ENCODE measurements at places on chromosomes 7 and 10.

- no peak for DNase-seq
These were observed 135.0 kb downstream of the CDH23 start for GRCh38 chr10:71531485-71532446.

GRCh38 chr7:2142386-2142785 is 90.4 kb downstream of the MAD1L1 start:
- DNase-seq: no peak

- peak; percentile 68 for DNase-seq
These were observed 1.7 kb downstream of the DPY19L1 start for GRCh38 chr7:35035511-35035961.

DNA sequence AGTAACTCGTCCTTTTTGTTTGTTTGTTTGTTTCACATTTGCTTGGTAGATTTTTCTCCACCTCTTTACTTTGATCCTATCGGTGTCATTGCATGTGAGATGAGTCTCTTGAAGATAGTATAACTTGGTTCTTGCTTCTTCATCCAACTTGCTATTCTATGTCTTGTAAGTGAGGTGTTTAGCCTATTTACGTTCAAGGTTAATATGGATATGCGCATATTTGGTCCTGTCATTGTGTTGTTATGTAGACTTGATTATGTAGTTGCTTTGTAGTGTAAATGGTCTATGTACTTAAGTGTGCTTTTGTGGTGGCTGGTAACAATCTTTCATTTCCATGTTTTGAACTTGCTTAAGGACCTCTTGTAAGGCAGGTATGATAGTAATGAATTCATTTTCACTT is 192.8 kb upstream of the MAGI2 start:
- no peak for DNase-seq

DNA sequence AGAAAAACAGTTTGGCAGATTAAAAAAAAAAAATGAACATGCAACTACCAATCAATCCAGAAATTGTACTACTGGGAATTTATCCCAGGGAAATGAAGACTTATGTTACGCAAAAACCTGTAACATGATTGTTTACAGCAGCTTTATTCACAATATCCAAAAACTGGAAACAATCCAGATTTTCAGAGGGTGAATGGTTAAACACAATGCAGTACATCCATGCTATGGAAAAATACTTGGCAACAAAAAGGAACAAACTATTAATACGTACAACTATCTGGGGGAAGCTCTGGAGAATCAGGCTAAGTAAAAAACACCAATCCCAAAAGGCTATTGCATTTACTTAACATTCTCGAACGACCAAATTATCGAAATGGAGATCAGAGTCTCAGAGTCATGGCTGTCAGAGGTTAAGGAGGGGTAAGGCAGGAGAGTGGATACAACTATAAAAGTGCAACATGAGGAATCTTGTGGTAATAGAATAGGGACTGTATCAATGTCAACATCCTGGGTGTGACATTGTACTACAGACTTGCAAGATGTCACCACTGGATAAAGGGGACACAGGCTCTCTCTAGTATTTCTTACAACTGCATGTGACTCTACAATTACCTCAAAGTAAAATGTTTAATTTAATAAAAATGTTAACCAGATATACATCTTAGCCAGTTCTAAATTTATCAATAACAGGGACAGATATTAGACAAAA is 21.5 kb upstream of the RUFY2 start:
- DNase-seq: no peak

DNA sequence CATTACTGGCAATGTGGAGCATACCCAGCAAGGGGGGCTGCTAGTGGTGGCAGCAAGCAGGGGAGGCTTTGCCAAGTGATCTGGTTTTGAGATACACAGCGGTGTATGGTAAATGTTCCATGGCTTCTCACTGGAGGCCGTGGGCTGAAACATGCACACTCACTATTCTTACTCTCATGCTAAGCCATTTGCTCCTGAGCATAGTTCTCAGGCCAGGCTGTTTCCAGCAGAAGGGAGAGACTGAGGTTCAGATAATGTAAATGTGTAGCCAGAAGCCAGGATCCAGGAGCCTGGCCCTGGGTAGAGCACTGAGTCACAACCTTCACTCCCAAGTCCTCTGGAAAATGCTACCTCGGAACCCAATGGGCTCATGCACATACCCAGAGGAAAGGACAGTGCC is 757.9 kb downstream of the GRID1 start:
- no peak for DNase-seq

DNA sequence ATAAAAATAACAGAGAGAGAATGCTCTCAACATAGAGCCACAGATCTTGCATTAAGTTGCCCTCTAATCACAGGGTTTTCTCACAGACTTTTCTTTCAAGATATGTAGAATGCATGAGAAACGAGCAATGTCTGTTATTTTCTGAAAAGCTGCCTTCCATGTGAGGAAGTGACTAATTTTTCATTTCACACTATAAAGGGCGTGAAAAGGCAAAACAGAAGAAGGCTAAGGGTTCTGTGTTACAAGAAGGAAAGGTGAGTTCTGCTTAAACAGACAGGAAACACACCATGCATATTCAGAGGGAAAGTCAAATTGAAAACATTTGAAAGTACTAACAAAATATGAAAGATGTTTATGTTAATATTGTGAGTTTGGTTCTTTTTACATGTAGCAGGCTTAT is 189.2 kb downstream of the SEMA3D start:
- DNase-seq: no peak

- DNase-seq: no peak
These were observed 118.6 kb upstream of the PRSS58 start for GRCh38 chr7:142376356-142376997.

- DNase-seq: no peak
These were observed 3.2 kb downstream of the PYROXD2 start for GRCh38 chr10:98411768-98412167.

GRCh38 chr10:113030453-113030852 is 80.4 kb downstream of the TCF7L2 start:
- DNase-seq: no peak

DNA sequence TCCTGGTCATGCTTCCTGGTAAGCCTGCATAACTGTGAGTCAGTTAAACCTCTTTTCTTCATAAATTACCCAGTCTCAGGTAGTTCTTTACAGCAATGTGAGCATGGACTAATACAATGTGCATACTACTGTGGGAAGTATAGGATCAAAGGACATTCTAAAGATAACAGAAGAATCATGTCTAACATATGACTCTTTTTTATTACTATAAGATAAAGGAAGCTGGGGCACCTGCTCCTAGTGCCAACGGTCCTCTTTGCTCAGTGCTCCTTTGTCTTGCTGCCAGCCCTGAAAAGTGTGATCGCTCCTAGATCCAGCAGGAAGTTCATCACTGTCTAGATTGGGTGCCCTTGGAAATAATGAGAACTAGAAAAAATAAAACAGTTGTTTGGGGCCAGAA is 143.3 kb upstream of the NOBOX start:
- no peak for DNase-seq

DNA sequence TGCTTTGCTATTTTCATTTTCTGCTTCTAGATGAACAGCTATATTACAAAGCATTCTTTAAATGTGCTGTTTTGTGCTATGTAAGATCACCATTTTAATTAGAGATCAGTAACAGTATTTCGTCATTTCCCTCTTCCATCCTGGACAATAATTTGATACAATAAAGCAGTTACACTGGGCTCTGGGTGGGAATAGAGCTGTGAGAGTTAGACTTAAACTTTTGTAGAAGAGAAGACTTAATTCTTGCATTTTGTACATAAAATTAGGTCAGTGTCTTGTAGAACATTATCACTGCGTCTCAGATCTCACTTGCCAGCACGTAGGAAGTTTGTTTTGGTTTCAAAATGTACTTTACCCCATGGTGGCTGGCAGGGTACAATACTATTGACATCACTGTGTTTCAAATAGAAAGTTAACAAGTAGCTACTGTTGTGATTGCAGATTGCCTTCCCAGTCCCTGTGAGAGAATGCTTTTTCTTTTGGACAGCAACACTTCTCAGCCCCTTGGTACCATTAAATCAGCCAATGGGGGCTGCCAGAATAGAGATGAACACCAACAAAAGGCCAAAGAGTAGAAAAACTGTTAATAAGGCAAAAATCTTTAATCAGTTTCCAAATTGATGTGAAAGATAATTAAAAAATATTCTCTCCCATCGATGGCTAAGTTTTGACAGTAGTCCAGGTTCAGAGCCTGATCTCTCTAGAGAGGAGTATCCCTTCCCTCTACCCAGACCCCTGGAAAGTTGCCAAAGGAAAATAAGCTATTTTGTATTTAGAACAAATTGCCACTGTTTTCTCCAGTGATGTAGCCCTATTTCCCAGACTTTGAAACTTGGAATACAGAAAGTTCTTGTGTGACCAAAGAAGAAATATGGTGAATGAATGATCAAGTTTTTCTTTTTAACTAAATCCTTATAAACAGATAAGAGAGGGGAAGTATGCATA is 35.1 kb downstream of the SMNDC1 start:
- peak; percentile 32 for DNase-seq

GRCh38 chr7:148296994-148297644 is 293.4 kb upstream of the C7orf33 start:
- DNase-seq: no peak

- DNase-seq: peak; percentile 2
These were observed 321.8 kb downstream of the ZNF248 start for GRCh38 chr10:37535459-37536246.

- DNase-seq: no peak
These were observed 74.5 kb upstream of the OIT3 start for GRCh38 chr10:72819053-72819452.

DNA sequence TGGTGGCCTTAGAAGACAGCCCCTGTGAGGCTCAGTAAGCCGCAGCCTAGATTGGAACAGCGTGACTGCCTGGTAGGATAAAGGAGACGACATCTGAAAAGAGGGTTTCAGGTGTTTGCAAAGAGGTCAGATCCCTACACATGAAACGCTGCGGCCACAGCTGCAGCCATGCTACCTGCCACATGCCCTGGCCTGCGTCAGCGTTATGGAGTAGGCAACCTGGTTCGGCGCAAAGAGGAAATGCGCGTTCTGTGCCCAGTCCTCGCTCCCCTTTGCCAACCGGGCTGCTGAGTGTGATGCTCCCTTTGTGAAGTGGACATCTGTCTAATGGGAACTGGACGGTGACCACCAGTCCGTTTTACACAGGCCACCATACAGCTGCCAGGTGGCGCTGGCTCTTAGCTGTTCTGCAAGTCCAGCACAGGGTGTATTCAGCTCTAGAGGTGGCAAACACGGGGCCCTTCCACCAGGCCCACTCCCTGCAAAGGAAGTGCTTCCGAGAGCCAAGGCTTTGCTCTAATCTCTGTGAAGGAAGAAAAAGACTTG is 160.3 kb downstream of the CELF2 start:
- no peak for DNase-seq

DNA sequence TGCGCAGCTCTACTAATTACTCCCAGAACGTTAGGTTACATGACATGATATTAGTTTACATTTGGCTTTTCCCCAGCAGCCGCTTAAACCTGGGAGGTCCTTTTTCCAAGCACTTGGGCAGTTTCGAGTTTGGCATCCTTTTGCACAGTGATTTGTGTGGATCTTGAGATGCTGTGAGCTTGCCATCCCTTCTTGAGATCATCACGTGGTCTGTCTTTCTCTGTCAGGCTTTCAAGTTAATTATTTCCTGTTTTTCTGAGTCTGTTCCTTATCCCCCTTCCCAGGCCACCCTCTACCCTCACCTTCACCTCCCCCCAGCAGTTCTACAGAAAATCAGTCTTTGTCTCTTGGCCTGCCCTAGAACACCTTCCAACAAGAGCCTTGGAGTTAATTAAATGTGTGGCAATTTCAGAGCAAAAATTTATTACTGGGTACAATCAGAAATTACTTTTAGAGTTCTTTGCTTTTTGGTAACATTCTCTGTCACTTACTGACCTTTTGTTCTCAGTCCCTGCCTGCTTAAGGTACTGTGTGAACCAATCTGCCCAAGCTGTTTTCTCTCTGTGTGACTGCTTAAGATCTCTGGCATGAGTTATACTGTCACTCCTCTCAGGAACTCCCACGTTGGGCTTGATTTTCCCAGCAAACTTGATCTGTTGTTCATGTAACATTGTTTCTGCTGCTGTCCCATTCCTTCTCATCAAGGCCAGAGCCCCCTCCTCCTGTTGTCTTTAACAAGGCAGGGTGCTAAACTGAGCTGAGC is 3.1 kb upstream of the SLF2 start:
- peak; percentile 25 for DNase-seq

GRCh38 chr7:73521636-73522104 is 423 bp downstream of the BAZ1B start:
- DNase-seq: peak; percentile 74

DNA sequence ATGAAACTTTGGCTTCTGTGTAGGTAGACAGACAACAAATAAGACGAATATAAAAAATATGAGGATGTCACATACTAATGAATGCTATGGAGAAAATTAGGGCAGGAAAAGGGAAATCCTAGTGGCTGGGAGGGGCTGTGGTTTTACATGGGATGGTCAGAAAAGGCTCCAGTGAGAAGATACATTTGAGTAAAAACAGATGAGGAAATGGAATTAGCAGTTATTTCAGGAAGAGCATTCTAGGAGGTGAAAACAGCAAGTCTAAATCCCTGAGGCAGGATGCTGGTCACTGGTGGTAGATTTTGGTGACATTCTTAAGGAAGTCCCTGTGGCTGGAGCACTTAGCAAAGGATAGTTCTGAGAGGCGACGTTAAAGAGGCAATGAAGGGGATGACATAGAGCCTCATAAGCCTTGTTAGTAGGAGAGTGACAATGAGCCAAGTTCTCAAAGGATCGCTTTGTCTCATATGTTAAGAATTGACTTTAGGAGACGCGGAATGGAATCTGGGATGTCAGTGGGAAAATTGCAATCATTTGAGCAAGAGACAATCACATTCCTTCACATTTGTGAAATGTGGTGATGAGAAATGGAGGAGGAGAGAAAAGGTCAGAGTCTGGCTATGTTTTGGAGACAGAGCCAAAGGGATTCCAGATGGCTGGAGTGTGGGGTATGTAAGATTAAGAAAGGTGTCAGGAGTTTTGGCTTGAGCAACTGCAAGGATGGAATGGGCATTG is 384.7 kb upstream of the FZD8 start:
- no peak for DNase-seq

- DNase-seq: no peak
These were observed 40.0 kb upstream of the PAPSS2 start for GRCh38 chr10:87619705-87620104.

GRCh38 chr7:12827920-12828319 is 140.5 kb downstream of the ARL4A start:
- no peak for DNase-seq

All from ACHN (cell line).